ENCODE measurements at places on chromosomes 6 and 20.

GRCh38 chr6:139165324-139165723 is 30.4 kb downstream of the HECA start:
- no peak for DNase-seq

- DNase-seq, result no peak
Measured at GRCh38 chr6:167162591-167162990, 4.8 kb upstream of the GPR31 start.

DNA sequence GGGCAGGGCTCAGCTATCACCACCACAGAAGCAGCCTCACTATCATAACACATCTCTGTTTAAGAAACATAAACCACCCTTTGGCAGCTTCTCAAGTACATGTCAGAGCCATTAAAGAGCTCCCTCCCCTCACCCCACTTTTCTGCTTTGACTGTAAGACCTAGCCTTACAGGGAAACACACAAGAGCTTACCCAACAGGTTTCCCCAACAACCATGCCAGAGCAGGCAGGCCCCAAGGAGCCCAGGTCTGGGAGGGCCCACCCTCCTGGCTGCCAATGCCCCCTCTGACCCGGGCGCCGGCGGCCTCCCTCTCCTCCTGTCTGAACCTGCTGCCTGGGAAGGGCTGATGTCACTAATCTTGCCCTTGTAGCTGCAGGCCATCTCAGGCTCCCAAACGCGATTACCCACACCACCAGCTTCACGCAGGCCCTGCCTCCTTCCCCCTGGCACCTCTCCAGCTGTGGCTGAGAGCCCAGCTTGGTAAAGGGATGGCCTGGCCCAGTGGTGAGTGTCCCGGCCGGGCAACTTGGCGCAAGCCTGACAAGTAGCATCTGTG is 402.0 kb downstream of the MAFB start:
- no peak for DNase-seq

GRCh38 chr6:152121910-152122309 is 314.4 kb downstream of the ESR1 start:
- no peak for DNase-seq

GRCh38 chr6:4451081-4451480 is 315.7 kb upstream of the ECI2 start:
- DNase-seq, result no peak

Data from iPS DF 6.9 (cell line).